ENCODE measurements at places on chromosomes 6 and 20. TPM values are rescaled to one million over a fixed set of nuclear protein-coding genes. Genes with fewer than 3 reads are reported as not detected.

The DBNDD2 gene
- polyA plus RNA-seq = 95.5 TPM

The CST7 gene
- not detected for polyA plus RNA-seq

The PPIL4 gene
- 1.1 TPM for polyA plus RNA-seq

The C6orf58 gene
- polyA plus RNA-seq = not detected

The C20orf144 gene
- polyA plus RNA-seq = 0.21 TPM

The PRR18 gene
- polyA plus RNA-seq = 0.16 TPM

The EYA4 gene
- 0.06 TPM for polyA plus RNA-seq

The ZNF165 gene
- polyA plus RNA-seq = 1.2 TPM

The TRDN gene
- 1.2 TPM for polyA plus RNA-seq

The MLN gene
- polyA plus RNA-seq = not detected

The EBF4 gene
- 3.6 TPM for polyA plus RNA-seq

The MAFB gene
- 0.83 TPM for polyA plus RNA-seq

The SLC22A16 gene
- not detected for polyA plus RNA-seq

The STMND1 gene
- not detected for polyA plus RNA-seq

The LY6G5B gene
- polyA plus RNA-seq = 9.5 TPM

The SCP2D1 gene
- not detected for polyA plus RNA-seq

The HDGFL1 gene
- not detected for polyA plus RNA-seq

The MCM3 gene
- 262 TPM for polyA plus RNA-seq

The SLC22A2 gene
- not detected for polyA plus RNA-seq

The MUCL3 gene
- polyA plus RNA-seq = 0.22 TPM
